Effector CD4-positive, alpha-beta T cell (primary cell): ENCODE measurements at places on chromosomes 5 and 9.

GRCh38 chr5:17379100-17379951 is 118.7 kb upstream of the TAF11L2 start:
- DNase-seq, result no peak

DNA sequence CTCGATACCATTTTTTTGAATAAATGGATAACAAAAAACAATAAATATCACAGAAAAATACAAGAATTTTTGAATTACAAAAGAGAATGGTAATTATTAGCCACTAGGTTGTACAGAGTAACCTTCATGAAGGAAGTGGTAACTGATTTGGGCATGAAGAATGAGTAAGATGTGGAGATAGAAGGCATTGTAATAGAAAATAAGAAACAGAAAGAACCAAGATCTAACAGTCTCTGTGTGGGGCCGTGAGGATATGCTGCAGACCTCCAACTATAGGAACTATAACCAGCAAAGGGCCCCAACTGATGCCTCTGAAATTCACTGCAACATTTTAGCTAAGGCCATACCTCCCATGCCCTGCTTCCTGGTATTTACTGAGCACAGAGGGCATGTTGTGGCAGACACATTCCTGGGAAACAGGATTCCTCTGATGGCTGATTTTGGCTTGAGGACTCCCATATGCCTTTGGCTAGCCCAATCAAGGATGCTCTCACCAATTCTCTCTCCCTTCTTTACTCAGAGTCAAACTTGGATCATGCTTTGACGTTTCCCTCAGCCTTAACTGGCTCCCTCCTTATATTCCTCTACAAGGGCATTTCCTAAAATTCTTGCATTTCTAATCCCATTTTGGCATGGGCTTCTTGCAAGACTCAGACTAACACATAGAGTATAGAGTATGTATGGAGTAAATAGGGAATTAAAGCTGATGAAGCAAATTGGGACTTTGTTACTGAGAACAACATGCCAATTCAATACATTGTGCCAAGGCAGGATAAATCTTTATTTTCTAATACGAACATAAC is 208.9 kb downstream of the PDE4D start:
- no peak for DNase-seq

GRCh38 chr5:179804555-179804947 is 2.1 kb downstream of the MGAT4B start:
- no peak for DNase-seq

DNA sequence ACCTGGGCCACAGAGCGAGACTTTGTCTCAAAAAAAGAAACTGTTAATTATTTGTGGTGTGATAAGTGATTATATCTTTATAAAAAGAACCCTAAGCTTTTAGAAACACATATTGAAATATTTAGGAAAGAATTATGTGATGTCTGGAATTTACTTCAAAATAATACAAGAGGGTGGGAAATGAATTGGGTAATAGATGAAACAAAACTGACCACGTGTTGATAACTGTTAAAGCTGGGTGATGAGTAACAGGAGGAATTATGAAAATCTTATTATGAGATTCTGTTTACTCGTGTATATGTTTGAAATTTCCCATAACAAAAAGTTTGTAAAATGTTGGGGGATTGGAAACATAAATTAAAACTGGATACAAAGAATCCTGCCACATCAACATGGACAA is 33.0 kb upstream of the PPP2CA start:
- DNase-seq, result no peak

GRCh38 chr9:36781533-36781932 is 208.8 kb downstream of the MELK start:
- no peak for DNase-seq

DNA sequence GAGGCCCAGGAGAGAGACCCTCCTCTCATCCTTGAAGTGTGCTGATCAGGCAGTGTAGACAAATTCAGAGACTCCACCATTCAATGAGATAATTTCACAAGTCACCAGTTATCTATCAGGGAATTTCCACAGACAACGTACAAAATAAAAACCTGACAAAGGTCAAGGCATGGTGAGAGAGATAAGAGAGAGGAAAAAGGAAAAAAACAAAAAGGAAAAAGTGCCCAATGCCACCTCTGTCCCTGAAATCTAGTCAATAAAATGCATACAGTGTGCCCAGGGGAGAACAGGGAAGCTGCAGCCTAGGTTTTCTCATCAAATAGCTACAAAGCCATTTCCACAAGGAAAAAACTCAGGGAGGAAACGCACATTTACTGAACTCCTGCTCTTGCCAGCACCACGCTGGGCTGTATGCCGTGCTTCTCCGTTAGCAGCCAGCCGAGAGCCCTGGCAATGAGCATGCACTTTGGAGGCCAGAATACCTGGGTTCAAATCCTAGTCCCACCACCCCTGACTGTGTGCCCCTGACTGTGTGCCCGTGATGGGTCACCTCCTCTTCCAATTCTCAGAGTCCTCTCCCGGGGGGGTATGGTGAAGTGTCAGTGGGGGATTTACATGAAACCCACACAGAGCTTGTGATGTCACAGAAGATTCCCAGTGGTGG is 11.6 kb downstream of the WHRN start:
- DNase-seq, result no peak

GRCh38 chr5:171713152-171713551 is 72.5 kb upstream of the SMIM23 start:
- DNase-seq, result no peak

- DNase-seq, result no peak
These were observed 295.9 kb downstream of the AGTPBP1 start for GRCh38 chr9:85445887-85446286.

- DNase-seq, result no peak
These were observed 57.9 kb upstream of the ERBIN start for GRCh38 chr5:65868509-65868908.

DNA sequence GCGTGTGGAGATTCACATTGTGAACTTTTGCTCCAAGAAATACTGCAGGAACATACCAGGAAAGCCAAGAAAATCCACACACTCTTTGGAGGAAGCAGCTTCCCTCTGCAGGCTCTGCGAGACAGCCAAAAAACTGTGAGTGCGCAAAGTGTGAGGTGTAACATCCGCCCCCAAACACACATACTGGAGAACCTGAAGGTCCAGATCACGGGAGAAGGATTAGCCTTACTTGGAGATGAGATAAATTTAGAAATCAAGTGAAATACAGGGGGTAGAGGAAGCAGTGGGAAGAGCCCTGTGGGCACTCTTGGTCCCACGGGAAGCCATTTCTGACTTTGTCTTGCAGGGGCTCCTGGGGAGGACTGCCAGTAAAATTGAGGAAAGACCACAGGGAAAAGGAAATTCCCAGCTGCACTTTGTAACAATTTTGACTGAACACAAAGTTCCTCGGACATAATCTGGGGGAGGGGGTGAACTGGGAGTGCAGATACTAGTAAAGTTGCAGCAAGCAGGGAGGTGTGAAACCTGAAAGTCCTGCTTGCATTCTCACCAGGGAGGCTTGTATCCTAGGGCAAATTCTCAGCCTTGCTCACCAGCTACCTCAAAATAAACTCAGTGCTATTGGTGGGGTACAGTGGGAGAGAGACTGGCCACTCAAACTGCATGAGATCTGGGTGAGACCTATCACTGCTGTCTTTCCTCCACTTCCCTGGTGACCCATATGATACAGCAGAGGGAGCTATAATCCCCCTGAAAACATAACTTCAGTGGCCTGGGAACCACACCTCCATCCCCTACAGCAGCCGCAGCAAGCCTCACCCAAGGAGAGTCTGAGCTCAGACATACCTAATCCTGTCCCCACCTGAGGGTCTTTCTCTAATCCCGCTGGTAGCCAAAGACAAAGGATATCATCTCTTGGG is 109.1 kb downstream of the ALDH1A1 start:
- DNase-seq, result no peak

DNA sequence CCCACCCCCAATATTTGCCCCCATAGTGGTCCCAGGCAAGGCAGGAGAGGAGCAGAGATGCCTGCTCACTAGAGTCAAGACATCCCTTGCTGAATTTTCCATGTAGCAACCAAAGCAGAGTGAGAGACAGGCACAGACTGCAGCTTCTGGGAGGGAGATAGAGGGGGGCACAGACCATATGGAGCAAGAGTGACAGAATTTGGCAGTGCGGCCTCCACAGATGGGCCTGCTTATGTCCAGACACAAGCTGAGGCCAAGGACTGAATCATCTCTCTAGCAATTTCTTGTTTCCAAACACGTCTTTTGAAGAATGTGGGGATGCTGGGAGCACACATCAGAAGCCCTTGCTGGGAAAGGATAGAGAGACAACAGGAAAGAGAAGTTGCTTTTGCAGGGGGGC is 53.0 kb upstream of the ALDH1B1 start:
- no peak for DNase-seq

GRCh38 chr9:106869458-106869857 is 6.5 kb downstream of the ZNF462 start:
- no peak for DNase-seq

DNA sequence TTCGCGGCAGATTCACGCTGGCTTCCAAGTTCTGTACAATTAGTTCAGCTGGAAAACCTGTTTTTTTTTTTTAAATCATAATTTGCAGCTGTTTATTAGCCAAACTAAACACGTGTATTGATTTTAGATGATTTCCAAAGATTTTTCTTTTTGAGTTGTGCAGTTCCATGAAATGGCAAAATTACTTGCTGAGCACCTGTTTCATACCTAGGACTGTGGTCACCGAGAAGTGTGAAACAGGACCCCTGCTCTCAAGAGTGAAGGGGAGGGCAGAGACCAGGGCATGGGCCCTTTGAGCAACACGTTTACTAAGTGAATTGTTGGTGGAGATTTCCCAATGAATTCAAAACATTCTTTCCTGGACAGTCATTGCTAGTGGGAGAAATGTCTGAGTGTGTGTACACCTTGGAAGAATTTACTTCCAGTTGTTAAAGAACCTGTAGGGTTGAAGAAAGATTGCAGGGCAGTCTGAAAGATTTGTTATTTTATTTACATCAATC is 688 bp downstream of the SNX24 start:
- DNase-seq, result no peak

GRCh38 chr5:62707131-62707530 is 128.5 kb downstream of the LRRC70 start:
- DNase-seq, result no peak

GRCh38 chr9:88418715-88419540 is 30.7 kb downstream of the SPIN1 start:
- no peak for DNase-seq

DNA sequence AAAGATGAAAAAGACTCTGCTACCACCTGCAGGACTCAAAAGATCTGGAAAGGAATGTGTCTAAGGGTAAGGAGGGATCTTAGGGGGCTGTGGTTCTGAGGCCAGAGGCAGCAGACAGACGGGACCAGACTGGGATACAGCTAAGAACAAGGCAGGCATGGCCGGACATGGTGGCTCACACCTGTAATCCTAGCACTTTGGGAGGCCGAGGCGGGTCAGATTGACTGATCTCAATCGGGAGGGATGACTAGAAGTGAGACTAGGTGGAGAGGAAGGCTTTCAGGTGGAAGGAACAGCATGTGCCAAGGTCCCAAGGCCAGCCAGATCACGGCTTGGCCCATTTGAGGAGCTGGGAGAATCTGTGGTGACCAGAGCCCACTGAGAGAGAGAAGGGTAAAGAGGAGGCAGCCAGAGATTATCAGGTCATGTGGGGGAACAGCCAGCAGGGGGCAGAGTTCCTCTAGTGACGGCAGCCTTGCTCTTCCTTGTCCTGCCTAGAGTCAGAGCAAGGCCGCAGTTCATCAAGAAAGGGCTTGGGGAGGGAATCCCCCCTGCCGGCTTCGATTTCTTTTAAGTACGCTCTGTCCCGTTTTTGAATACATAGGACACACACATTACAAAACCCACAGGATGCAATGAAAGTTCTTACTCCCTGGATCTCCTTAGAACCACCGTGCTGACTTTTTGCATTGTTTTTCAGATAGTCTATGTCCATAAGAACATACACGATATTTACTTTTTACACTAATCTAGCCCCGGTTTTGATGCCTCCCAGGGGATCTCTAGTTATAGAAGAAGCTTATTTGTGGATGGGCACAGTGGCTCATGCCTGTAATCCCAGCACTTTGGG is 2.6 kb upstream of the OLFML2A start:
- DNase-seq, result peak; percentile 76

GRCh38 chr5:176491101-176491502 is 42.9 kb downstream of the FAF2 start:
- DNase-seq, result no peak

- DNase-seq, result peak; percentile 34
These were observed 21.9 kb upstream of the VDAC1 start for GRCh38 chr5:134026521-134027287.

GRCh38 chr9:2726650-2727340 is 9.5 kb downstream of the KCNV2 start:
- DNase-seq, result no peak

DNA sequence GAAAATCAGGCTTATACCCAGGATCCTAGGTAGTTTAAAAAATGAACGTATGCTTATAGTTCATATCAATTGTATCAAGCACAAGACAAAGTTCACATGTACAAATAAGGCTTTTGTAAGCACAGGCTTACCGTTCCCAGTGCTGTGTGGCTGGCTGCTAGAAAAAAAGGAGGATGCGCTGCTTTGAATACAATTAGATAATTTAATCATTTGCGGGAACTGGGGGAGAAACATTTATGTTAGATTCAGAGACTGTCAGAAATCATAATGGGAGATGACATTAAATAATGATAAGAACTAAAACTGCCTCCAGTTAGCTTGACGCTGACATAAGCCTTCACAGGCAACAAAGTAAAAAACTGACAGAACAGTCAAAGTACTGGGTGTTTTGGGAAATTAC is 93.2 kb downstream of the FNBP1 start:
- DNase-seq, result no peak

- DNase-seq, result no peak
These were observed 11.3 kb upstream of the NUP214 start for GRCh38 chr9:131114084-131114535.

GRCh38 chr5:173764332-173765028 is 123.7 kb upstream of the CPEB4 start:
- DNase-seq, result no peak

GRCh38 chr5:131000289-131000688 is 164.8 kb downstream of the HINT1 start:
- DNase-seq, result no peak

DNA sequence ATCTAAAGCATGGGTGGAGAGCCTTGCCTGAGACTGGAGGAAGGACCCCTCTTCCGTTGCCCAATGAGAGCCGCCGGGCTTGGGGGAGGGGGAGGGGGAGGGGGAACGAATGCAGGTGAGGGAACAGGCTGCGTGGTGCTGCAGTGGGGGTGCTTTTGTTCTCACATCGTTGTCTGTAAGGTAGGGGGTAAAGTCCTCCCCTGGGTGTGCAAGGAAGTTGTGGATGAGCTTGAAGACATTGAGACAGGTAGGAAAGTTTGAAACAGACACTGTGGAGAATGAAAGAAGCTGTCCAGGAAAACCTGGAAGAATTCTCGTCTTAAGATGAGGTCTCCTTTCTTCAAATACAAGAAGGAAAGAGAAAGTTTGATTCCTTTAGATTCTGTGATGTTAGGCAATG is 94.1 kb upstream of the LIFR start:
- DNase-seq, result no peak

- no peak for DNase-seq
These were observed 251.6 kb downstream of the ADGRV1 start for GRCh38 chr5:90810211-90810610.

DNA sequence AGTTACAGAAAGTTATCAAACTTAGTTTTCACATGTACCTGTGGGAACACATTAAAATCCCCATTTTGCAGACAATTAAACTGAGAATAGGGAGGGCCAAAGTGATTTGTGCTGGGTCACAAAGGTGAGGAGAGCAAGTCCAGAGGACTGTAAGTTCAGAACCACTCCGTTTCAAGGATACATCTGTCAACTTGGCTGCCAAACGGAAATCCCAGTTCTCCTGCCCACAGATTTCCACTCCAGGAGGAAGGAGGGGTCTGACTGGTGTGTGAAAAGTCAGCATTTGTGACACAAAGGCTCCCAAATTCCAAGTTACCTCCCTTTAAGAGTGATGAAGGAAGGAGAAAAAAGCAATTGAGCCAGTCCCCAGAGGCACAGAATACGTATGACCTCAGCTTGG is 42.3 kb downstream of the PRELID2 start:
- no peak for DNase-seq
